ENCODE measurements at places on chromosomes 7 and 10. TPM values are rescaled to one million over a fixed set of nuclear protein-coding genes. Genes with fewer than 3 reads are reported as not detected.

ZPBP gene
- 0.53 TPM for polyA plus RNA-seq

DNA sequence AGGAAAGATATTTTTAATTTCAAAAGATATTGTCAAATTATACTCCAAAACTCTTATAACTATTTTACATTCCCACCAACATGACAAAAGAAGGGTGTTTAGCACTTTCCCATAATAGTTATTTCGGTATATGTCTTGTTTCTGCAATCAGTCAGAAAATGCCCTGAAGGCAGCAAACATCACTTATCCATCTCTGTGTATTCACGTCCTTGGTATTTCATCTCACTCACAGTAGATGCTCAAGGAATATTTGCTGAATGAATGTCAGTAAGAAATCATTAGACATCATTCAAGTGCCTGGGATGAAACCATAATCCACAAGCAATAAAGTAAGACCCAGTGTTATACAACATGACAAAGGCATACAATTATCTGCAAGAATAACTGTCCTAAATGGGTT, 112.7 kb downstream of the GFRA1 start:
- no peak for DNase-seq

- no peak for DNase-seq
These were observed 87.9 kb downstream of the SVIL start for GRCh38 chr10:29546773-29547313.

FAM20C gene
- 78.7 TPM for polyA plus RNA-seq

Measured in right renal pelvis (tissue), 4 donors.